ENCODE measurements at places on chromosomes 5 and 9. TPM values are rescaled to one million over a fixed set of nuclear protein-coding genes. Genes with fewer than 3 reads are reported as not detected.
A peak's percentile ranks its signal among the peaks of the same experiment; 100 is the strongest.

Gene AMACR
- polyA plus RNA-seq: 19.1 TPM

Gene SLC27A6
- not detected for polyA plus RNA-seq

Gene CMYA5
- polyA plus RNA-seq: 0.04 TPM

Gene LPAR1
- polyA plus RNA-seq: 6.0 TPM

Gene PTGR1
- 4.8 TPM for polyA plus RNA-seq

Gene ST8SIA4
- 22.0 TPM for polyA plus RNA-seq

Gene LCN9
- not detected for polyA plus RNA-seq

Gene PCDHGA10
- polyA plus RNA-seq: 1.3 TPM

Gene STK32A
- polyA plus RNA-seq: not detected

GRCh38 chr5:93575461-93576414, 5.3 kb downstream of the NR2F1-AS1 start:
- H3K4me1 ChIP-seq: peaks cover 10% of the 10 kb centered on the region
- DNase-seq: no peak
- H3K4me3 ChIP-seq: no peak overlapping the region
- no peak overlapping the region for H3K27ac ChIP-seq

DNA sequence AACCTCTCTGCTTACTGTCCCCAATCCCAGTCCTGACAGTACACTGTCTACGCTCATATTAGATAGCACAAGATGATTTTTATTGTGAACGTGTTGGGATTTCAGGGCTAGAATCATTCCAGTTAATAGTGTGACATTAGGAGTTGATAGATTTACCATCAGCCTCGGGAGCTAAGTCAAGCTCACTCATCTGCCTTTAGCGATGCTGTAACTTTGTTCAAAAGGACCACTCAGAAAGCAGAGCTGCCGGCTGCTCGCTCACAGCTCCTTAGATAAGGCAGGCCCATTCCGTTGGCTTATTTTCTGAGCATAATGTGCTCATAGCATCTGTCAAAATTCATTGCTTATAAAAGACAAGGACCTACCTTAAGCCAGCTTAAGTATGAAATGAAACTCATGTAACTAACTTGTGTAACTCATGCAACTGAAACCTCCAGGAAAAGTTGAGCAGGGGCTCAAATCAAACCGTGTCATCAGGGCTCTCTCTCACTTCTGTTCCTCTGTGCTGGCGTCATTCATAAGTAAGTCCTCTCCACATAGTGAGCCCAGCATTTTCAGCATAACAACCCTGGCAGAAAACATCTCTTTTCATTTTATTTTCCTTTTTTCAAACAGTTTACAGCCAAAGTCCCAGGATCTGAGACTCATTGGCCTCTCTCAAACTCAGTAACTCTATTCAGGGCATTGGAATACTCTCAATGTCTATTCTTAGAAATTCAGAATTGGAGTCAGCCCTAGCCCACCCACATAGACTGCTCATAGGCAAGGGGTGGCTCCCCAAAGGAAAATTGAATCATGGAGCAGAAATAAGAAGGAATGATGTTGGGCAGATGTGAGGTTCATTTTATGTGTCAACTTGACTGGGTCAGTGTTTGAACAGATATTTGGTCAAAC, 208.8 kb downstream of the MAN2A1 start:
- DNase-seq: no peak
- H3K27ac ChIP-seq: no peak overlapping the region
- no peaks in the 10 kb centered on the region for H3K36me3 ChIP-seq
- no peaks in the 10 kb centered on the region for H3K4me1 ChIP-seq
- no peaks in the 10 kb centered on the region for H3K27me3 ChIP-seq

DNA sequence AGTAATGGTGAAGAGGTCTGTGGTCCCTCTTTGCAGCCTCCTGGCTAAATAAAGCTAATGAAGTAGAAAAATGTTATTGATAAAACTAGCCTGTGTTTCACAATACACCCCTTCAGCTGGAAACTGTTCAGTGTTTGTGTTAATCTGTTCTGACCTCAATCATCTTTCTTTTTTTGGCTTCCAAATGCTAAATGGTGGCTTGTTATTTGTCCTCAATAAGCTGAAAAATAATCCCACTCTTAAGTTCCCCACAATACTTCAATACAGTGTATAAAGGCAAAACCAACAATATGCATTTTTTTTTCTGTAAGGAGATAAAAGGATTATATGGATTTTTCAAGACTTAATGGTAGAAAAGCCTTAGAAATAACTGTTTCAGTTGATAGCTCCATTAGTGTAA, 560.5 kb downstream of the TUSC1 start:
- DNase-seq: no peak
- no peaks in the 10 kb centered on the region for H3K27me3 ChIP-seq
- no peaks in the 10 kb centered on the region for H3K4me1 ChIP-seq
- no peaks in the 10 kb centered on the region for H3K36me3 ChIP-seq
- no peak overlapping the region for H3K27ac ChIP-seq

- H3K27me3 ChIP-seq: peaks cover 2% of the 10 kb centered on the region
- H3K36me3 ChIP-seq: no peaks in the 10 kb centered on the region
- H3K4me3 ChIP-seq: no peak overlapping the region
- no peak overlapping the region for H3K27ac ChIP-seq
Observed at GRCh38 chr5:174418809-174419539, 305.4 kb upstream of the MSX2 start.

GRCh38 chr5:107464876-107465275, 205.9 kb downstream of the EFNA5 start:
- no peak overlapping the region for H3K4me3 ChIP-seq
- H3K4me1 ChIP-seq: peaks cover 3% of the 10 kb centered on the region
- DNase-seq: no peak
- H3K27me3 ChIP-seq: no peaks in the 10 kb centered on the region
- no peaks in the 10 kb centered on the region for H3K36me3 ChIP-seq

DNA sequence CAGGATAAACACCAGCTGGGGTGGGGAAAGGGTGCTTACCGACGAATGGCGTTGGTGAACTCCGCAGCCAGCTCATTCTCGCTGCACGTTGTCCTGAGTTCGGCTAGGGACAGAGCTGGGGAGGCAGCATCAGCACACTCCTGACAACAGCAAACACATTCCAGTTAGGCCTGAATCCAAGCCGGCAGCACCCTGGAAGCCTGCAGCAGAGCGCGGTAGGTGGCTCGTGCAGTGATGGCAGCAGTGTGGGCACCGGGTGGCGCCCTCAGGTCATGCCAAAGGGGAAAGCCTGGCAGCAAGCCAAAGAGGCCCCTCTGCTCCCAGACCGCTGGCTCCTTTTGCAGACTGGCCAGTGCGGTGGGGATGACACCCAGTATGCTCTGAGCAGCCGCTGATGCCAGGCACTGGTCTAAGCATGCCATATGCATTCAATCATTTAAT, 66.9 kb downstream of the DCP2 start:
- 0 out of 2 replicates have a peak, but pooled peaks cover 2% of the 10 kb centered on the region for H3K27me3 ChIP-seq
- peaks cover 9% of the 10 kb centered on the region for H3K4me1 ChIP-seq
- H3K4me3 ChIP-seq: no peak overlapping the region
- DNase-seq: no peak
- no peaks in the 10 kb centered on the region for H3K36me3 ChIP-seq
- H3K27ac ChIP-seq: no peak overlapping the region

DNA sequence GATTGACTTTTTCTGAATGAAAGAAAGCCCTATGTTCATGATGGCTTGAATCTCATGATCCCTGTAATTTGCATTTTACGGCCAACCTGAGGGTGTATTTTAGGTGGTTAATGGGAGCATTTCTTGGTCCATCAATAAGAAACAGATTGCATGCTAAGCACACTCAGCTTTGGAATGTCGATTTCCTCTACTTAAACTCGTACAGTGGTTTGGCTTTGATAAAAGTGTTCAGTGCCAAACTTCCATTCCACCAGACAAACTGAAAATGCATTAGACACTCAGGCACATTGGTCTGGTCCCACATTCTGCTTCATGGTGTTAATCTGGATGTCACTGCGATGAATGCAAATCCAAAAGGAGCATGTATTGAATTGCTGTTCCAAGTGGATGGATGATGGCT, 77.0 kb downstream of the VCAN start:
- H3K4me1 ChIP-seq: no peaks in the 10 kb centered on the region
- H3K4me3 ChIP-seq: no peak overlapping the region
- no peaks in the 10 kb centered on the region for H3K27me3 ChIP-seq
- H3K36me3 ChIP-seq: no peaks in the 10 kb centered on the region
- DNase-seq: no peak

DNA sequence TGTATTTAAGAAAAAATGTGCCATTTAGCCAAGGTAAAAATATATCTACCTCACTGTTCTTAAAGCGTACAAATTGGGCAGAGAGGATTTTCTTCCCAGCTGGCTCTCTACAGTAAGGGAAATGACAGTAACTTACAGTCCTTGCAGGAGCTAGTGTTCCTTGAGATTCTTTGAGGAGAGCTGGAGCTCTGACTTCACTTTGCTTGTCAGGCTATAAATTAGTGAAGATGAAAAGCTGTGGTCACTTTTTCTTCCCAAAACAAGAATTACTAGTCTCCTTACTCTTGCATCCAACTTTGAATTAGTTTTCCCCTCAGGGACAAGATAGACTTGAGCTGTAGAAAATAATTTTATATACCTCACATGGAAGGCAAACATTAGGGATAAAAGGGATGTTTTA, 129.9 kb downstream of the ZSWIM6 start:
- no peak overlapping the region for H3K4me3 ChIP-seq
- DNase-seq: no peak
- H3K27me3 ChIP-seq: no peaks in the 10 kb centered on the region
- H3K27ac ChIP-seq: no peak overlapping the region

GRCh38 chr5:90530736-90531487, 1.5 kb upstream of the LYSMD3 start:
- no peak overlapping the region for H3K27ac ChIP-seq
- no peaks in the 10 kb centered on the region for H3K4me1 ChIP-seq
- DNase-seq: no peak
- H3K27me3 ChIP-seq: no peaks in the 10 kb centered on the region

DNA sequence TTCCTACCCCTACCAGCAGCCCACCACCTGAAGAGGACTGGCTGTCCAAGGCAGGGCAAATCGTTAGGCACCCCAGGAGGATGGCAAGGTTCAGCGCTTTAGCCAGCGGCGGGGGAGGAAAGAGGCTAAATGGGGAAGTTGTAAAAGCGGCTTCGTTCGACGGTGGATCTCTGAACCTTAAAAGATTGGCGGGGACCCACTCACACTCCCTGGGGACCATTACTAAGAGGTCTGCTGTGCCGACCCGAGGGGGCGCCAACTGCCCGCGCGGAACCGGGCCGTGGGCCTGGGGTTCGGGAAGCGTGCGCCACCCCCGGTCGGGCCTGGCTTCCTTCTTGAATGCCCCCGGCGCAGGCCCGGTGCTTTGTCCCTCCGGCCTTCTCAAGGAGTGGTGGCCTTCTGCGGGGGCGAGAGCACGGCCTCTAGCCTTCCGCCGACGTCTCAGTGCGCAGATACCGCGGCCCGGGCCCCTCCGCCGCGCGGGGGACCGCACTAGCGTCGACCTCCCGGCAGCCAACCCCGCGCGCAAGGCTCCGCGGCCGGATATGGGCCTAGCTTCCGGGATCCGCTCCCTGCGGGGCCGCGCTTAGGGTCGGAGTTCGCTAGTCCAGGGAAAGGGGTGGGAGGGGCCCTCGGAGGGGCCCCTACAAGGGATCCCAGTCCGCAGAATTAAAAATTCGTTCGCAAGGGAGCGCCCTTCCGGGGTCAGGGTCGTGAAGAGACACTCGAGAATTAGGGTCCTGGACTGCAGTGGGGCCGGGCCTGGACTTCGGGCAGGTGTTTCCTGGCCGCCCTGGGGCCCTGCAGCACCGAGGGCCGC, 10.5 kb downstream of the NR2F1-AS1 start:
- DNase-seq: no peak
- no peaks in the 10 kb centered on the region for H3K36me3 ChIP-seq
- no peak overlapping the region for H3K27ac ChIP-seq
- H3K4me3 ChIP-seq: no peak overlapping the region
- no peaks in the 10 kb centered on the region for H3K4me1 ChIP-seq
- peaks cover 15% of the 10 kb centered on the region for H3K27me3 ChIP-seq

DNA sequence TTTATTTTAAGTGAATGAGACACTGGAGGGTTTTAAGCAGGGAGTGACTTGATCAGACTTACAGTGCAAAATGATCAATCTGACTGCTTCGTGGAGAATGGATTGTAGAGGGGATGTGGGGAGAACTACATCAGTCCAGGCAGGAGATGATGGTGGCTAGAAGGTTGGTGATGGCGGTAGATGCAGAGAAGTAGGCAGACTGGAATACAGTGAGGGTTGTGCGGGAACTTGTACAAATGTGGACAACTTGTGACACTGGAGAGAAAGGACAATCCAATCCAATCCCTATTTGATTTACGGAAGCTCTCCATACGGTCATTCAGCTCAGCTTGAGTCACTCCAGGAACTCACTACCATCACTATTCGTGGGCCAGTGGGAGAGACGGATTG, 593 bp downstream of the TIGD6 start:
- H3K27ac ChIP-seq: peak overlapping the region; percentile 92
- peak overlapping the region; percentile 98 for H3K4me3 ChIP-seq
- no peaks in the 10 kb centered on the region for H3K36me3 ChIP-seq
- DNase-seq: no peak

GRCh38 chr9:87601176-87601575, 103.5 kb downstream of the DAPK1 start:
- no peak overlapping the region for H3K27ac ChIP-seq
- H3K4me1 ChIP-seq: peaks cover 9% of the 10 kb centered on the region
- no peaks in the 10 kb centered on the region for H3K36me3 ChIP-seq

- no peaks in the 10 kb centered on the region for H3K4me1 ChIP-seq
- no peaks in the 10 kb centered on the region for H3K36me3 ChIP-seq
- H3K27ac ChIP-seq: no peak overlapping the region
- no peaks in the 10 kb centered on the region for H3K27me3 ChIP-seq
Observed at GRCh38 chr5:143913008-143913752, 101.2 kb downstream of the HMHB1 start.

- peak overlapping the region; percentile 46 for H3K4me3 ChIP-seq
- peak overlapping the region; percentile 77 for H3K27ac ChIP-seq
Observed at GRCh38 chr5:10578869-10579268, 15.0 kb downstream of the ANKRD33B start.

GRCh38 chr9:6894135-6894534, 136.4 kb downstream of the KDM4C start:
- H3K4me1 ChIP-seq: peaks cover 28% of the 10 kb centered on the region
- H3K27me3 ChIP-seq: no peaks in the 10 kb centered on the region
- peak overlapping the region; percentile 56 for H3K27ac ChIP-seq

- H3K27ac ChIP-seq: peak overlapping the region; percentile 50
- H3K36me3 ChIP-seq: no peaks in the 10 kb centered on the region
- H3K4me3 ChIP-seq: no peak overlapping the region
- H3K4me1 ChIP-seq: peaks cover 9% of the 10 kb centered on the region
- no peaks in the 10 kb centered on the region for H3K27me3 ChIP-seq
Observed at GRCh38 chr5:90645024-90645610, 86.5 kb downstream of the ADGRV1 start.

GRCh38 chr9:5085993-5086392, 99.4 kb downstream of the INSL6 start:
- H3K27ac ChIP-seq: no peak overlapping the region
- H3K4me1 ChIP-seq: no peaks in the 10 kb centered on the region
- DNase-seq: no peak
- H3K27me3 ChIP-seq: no peaks in the 10 kb centered on the region
- H3K36me3 ChIP-seq: peaks cover 27% of the 10 kb centered on the region
- no peak overlapping the region for H3K4me3 ChIP-seq

GRCh38 chr5:86968301-86968753, 299.4 kb upstream of the RASA1 start:
- no peak for DNase-seq
- no peaks in the 10 kb centered on the region for H3K4me1 ChIP-seq
- H3K27ac ChIP-seq: no peak overlapping the region
- H3K36me3 ChIP-seq: no peaks in the 10 kb centered on the region
- no peak overlapping the region for H3K4me3 ChIP-seq
